ENCODE measurements at places on chromosomes 3 and 15.
A peak's percentile ranks its signal among the peaks of the same experiment; 100 is the strongest.

- no peak for DNase-seq
These were observed 168.3 kb upstream of the GBE1 start for GRCh38 chr3:81929697-81930096.

DNA sequence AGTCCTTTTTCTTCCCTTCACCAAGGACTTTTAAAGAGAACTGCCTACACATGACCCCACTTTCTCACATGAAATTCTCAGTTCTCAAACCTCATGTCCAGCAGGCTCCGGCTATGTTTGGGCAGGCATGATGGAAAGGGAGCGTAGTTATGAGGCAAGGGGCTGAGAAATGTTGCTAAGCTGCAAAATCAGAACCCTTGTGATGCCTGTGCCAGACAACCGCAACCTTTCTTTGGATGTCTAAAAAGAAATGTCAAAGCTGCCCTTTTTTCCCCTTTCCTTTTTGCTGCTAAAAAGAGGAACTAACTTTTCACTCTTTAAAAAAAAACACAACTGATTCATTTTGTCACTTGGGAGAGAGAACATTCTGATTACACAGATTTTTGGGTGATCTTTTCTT lies 19.2 kb downstream of the GNB4 start:
- DNase-seq: no peak

DNA sequence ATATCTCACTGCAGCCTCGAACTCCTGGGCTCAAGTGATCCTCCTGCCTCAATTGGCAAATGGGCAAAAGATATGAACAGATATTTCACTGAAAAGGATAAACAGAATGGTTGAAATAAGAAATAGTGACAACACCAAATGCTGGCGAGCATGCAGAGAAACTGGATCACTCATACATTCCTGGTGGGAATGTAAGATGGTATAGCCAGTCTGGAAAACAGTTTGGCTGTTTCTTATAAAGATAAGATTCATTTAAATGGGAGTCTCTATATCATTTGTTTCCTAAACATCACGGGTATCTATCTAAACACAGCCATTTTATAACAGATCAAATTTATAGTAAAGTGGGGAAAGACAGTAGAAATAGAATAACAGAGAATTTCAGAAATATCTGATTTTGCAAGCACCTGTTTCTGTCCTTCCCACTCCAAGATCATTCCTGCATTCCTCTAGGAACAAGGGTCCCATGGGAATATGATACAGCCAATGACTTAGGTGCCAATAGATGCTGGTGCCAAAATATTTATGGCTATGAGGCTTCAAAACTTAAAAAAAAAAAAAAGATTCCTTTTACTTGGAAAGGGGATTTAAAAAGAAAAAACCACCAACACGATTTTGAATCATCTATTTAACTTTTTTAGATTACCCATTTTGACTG lies 9.9 kb upstream of the TFDP2 start:
- DNase-seq: no peak

GRCh38 chr15:66619152-66619903 lies 53.5 kb upstream of the LCTL start:
- peak; percentile 60 for DNase-seq

DNA sequence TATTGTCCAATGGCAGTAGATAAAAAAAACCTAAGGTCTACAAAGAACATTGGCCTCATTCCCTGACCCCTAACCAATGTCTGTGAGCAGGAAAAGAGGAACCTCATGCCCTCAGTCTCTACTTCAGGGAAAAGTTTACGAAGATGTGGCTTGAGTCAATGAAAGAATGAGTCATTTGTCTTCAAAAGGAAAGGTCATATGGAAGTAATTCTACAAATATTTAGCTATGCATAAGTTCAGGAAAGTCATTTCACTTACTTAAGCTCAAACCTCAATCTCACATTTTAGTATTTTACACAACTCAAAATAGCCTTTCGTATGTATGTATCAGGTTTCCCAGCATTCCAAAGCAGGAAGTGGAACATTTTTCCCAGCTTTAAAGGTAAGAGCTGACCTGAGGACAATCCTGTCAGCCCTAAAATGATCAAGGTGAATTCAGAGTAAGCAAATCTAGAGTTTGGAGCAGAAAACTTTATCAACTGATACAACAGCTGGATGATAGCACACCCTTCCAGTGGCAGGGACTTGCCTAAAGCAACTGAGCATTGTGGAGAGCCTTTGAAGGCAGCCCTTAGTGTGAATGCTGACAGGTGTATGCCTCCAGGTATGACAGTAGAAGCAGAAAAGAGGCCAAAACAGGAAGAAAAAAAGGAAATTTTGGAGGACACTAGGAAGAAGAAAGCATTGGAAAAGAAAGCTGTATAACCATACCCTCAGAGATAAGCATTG lies 53.9 kb upstream of the ACKR4 start:
- no peak for DNase-seq

- no peak for DNase-seq
These were observed 4.4 kb upstream of the MAPK6 start for GRCh38 chr15:52014616-52015015.

GRCh38 chr15:57263520-57263919 lies 112.8 kb upstream of the CGNL1 start:
- no peak for DNase-seq

DNA sequence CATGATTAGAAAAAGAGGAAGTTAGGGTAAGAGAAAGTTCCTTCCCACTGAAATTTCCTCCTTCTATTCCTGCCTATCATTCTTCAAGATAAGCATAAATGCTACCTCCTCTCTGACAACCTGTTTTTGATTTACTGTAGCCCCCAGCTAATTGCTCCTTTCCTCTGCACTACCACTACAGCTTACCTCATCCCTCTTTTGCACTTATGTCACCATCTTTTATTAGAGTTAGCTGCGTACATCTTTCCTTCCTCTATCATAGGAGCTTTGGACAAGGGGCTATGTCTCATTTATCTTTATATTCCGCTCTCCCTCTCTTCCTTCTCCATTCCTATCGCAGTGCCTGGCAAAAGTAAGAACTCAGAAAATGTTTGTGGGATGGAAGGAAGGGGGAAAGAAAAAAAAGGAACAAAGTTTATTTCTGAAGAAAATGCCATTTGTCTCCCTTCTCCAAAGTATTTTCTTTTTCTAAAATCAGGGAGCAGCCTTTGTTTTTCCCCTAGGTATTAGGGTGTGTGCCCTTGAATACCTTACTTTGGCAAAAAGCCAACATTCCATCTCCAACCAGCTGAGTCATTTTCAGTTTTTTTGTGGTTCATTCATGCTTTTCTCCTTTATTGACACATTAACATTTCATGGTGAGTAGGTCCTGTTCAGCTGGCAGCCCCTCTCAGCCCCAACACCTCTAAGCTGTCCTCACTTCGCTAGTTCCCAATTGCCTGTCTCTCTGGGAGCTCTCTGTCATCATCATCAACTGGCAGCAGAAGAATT lies 87.6 kb upstream of the SOX2 start:
- DNase-seq: no peak

GRCh38 chr15:74653426-74654102 lies 37.9 kb downstream of the CLK3 start:
- DNase-seq: no peak

DNA sequence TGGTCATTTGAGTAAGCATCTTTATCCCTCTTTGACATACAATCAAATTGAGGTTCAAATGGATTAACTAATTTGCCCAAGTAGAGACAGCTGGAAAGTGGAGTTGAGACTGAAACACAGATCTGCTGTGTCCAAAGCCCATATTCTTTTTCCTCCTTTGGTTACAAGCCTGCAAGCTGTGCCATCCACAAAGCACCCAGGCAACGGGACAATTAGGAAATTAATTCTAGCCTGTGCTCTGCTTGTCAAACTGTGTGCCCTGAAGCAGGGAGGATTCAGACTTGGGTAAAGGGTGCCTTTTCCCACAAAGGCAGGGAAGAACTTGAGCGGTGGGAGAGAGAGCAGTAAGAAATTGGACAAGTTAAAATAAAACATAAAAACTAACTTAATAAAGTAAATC lies 127.9 kb downstream of the DTWD1 start:
- no peak for DNase-seq

DNA sequence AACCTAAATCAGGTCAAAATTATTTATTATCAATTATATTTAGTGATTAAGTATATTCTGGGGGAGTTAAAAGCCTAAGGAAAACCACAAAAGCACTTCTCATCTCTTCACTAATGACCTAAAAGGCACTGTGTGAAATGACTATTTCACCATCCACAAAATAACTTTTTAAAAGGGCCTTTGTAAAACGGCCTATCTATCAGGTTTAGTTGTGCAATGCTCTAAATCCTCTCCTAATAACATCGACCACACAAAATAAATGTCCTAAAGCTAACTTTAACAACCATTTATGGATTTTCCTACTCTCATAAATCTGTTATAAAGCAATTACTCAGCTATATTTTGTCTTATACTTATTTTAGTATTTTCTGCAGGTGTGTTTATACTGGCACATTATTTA lies 1066.3 kb downstream of the ROBO1 start:
- no peak for DNase-seq

- no peak for DNase-seq
These were observed 178.0 kb upstream of the UMPS start for GRCh38 chr3:124552224-124552623.

DNA sequence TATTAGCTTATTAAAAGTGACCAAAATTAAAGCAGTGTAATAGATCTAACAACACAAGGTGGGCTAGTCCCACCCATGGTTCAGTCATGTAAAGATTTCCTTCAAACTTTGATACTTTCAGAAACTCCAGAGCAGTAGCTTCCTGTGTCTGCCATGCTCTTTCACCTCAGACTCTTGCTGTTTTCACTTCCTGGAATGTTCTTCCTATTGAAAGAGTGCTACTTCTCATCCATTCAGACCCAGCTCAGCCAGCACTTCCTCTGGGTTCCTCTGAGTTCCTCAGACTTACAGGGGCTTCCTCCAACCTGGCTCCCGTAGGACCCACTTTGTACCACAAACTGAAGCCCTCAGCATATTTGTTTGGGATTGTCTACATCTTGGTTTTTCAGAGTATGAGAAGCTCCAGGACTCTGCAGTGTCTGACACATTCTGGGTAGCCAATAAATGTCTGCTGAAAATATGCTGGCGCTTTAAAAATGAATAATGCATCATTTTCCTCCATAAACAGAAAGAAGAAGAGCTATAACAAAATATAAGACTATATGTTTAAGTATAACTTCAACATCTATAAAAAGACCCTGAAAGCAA lies 18.0 kb downstream of the NCEH1 start:
- DNase-seq: no peak

DNA sequence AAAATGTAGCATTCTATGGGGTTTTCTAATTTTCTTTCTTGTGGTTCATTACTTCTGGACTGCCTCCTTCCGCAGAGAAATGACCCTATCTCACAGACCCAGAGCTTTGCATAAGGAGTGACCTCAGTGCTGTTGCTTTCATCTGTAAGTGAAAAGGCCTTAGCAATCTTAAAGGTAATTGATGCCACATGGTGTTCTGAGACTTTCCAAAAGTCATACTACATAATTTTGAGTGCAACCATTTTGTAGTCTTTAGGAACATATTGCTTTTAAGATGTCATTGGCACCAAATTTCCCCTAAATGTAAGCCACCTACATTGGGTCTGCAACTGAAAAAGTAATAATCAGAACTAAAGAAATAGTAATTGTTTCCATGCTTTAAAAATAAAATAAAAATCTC lies 9.2 kb upstream of the HHLA2 start:
- no peak for DNase-seq

- no peak for DNase-seq
These were observed 187.3 kb upstream of the PDZRN3 start for GRCh38 chr3:73812054-73812453.

DNA sequence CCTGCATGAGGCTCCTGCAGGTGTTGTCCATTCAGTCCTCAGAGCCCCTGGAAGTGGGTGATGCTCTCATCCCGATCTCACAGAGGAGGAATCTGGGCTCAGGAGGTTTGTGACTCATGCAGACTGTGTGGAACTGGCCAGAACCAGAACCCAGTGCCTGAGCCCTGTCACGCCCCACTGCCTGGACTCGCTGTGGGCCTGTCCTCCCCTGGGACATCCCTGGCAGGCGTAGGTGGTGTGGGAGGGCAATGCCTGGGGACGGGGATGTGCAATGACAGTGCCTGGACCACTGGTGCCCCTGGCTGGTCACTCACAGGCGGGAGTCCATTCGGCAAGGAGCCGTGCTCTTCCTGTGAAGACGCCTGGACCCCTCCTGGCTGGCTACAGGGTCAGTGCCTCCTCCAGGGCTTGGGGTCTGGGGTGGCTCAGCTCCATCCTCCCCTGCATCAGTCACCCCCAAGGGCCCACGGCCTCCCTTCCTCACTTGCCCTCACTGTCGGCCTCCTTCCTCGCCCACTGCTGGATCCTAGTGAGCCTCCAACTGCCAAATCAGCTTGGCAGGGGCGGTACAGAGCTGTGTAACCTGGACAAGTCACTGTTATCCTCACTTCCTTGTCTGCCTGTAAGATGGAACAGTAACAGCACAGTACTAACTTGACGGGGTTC lies 14.9 kb downstream of the PSTPIP1 start:
- DNase-seq: no peak

DNA sequence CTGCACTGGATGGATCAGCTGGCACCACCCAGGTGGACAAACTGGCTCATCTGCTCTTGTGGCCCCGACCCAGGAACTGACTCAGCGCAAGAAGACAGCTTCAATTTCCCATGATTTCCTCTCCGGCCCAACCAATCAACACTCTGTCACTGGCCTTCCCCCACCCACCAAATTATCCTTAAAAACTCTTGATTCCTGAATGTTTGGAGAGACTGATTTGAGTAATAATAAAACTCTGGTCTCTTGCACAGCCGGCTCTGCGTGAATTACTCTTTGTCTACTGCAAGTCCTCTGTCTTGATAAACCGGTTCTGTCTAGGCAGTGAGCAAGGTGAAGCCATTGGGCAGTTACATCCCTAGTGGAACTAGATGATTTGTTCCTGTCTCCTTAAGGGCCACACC lies 16.1 kb downstream of the BDH1 start:
- no peak for DNase-seq

DNA sequence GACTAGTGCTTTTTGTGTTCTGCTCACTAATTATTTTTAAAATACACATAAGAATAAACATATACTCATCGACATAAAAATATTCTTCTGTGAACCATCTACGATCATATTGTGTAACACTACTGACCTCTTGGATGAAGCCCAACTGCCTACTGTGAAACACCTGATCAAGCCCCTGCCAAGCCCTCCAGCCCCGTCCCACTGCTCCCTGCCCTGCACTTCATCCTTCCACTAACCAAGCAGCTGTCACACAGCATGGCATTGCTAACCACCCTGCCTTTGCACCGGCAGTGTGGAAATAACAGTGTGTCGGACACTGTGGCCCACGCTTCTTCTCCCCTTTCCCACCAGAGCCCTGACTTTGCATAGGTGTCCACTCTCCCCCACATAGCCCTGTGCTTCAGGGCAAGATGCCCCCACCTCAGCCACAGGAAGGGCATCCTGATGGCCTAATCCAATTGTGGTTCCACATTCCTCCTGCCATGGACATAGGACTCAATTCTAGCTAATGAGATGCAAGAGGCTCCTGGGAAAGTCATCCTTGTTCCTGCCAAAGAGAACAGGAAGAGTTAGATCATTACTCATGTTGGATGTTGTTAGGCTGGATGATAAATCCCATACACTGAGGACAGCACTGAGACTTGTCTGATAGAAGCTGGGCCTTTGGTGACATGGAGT lies 35.0 kb upstream of the ARID3B start:
- DNase-seq: no peak
